ENCODE measurements at places on chromosomes 16 and 17. TPM values are rescaled to one million over a fixed set of nuclear protein-coding genes. Genes with fewer than 3 reads are reported as not detected.

Gene OR1F1
- not detected for total RNA-seq

Gene RCVRN
- not detected for total RNA-seq

Gene CSH1
- total RNA-seq, result not detected

Gene MILR1
- 2.9 TPM for total RNA-seq

Gene MRPL38
- 38.3 TPM for total RNA-seq

Measured in epithelial cell of umbilical artery (primary cell).